ENCODE measurements at places on chromosomes 11 and 22.

- no peak for DNase-seq
These were observed 13.8 kb downstream of the LTO1 start for GRCh38 chr11:69661413-69661715.

GRCh38 chr11:61675826-61676225 lies 4.4 kb upstream of the DAGLA start:
- DNase-seq: no peak

DNA sequence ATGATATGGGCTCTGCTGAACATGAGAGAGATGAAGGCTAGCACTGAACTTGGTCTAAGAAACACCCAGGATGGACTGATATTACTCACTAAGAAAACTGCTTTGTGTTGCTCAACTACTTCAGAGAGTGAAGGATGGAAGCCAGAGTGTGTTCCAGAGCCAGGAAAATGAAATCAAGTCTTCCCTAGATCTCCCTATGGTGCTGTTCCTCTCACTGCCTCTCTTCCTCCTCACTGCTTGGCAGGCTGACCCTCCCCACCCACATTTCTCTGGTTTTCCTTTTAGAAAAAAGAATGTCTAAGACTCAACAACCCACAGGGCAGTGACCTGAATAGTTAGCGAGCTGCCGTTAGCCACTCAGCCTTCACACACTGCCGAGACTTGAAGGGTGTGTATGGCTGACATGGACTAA lies 65.6 kb downstream of the CCDC81 start:
- peak; percentile 36 for DNase-seq

- no peak for DNase-seq
These were observed 40.4 kb upstream of the CCDC89 start for GRCh38 chr11:85726381-85726780.

DNA sequence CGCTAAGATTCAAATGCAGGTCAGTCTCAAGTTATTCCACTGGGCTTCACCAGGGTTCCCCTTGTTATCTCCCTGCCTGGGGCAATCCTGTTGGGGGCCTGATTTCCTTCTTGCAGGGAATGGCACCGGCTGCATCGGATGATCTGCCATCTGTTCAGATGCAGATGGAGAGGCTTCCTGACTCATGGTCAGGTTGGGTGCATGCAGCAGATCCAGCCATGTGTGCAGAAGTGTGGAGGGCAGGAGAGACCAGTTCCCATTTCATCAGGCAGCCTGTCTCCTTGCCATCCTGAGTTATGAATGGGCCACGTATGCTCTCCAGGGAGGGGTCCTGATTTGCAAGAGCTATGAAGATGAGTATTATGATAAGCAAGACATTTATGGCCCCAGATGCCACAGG lies 161.2 kb upstream of the PLET1 start:
- no peak for DNase-seq

GRCh38 chr11:123516238-123516637 lies 86.2 kb downstream of the GRAMD1B start:
- DNase-seq: no peak

Data from testis (tissue), 5 donors.